ENCODE measurements at places on chromosomes 3 and 15. TPM values are rescaled to one million over a fixed set of nuclear protein-coding genes. Genes with fewer than 3 reads are reported as not detected.

GRCh38 chr3:125083776-125084175 lies 28.0 kb upstream of the HEG1 start:
- no peak for DNase-seq

DNA sequence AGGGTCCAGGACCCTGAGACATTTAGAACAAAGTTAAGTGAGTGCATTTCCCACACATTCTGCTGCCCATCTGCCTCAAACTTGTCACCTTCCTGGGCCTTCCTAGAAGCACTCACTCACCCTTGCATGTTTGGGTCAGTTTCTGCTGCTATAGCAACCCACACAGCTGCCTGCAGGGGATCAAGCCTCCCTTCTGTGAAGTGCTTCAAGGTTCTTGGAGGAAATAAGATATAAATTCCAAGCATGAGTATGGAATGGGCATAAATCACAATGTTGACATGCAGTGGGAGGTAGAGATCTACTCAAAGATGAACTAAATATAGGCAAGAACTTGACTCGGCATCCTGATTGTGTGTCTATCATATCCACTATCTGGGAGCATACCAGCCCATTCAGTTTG lies 140.4 kb downstream of the SLC9A9 start:
- DNase-seq, result no peak

IL17RB gene
- total RNA-seq, result 0.65 TPM

DNA sequence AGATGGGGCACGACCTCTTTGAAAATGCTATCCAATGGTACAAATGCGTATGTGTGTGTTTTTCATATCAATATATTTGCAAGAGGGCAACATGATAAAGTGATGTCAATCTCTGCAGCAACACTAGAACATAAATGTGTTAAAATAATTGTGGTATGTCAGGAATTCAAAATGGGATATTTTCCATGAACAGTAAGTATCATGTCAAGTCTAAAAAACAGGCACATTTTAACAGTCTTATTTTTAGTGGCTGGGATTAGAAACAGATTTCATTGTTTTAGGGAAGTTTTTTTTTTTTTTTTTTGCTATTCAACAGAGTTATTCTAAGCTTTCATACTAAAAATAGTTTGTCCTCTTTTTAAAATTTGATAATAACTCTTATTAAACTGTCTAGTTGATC lies 209.8 kb downstream of the GAP43 start:
- no peak for DNase-seq

DNA sequence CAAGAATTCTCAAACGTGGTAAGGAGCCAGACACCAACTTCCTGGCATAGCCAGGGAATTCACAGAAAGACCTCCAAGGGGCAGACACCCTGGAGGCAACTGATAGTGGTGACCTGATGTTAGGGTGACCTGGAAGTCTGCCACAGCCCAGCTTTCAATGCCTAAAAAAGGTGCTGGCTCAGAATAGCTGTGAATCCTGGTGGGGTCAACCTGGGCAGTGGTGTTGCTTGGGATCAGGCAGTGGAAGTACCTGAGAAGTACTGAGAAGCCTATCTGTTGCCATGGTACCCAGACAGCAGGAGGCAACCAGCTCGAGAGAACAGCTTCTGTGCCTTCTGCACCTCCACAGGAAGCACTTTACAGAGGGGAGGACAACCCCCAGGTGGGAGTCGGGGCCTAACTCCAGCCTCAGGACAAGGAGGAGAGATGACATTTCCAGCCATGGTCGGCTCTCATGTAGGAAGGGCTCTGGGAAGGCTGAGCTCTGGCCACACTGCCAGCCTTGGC lies 55.4 kb upstream of the LARS2 start:
- DNase-seq, result no peak

DNA sequence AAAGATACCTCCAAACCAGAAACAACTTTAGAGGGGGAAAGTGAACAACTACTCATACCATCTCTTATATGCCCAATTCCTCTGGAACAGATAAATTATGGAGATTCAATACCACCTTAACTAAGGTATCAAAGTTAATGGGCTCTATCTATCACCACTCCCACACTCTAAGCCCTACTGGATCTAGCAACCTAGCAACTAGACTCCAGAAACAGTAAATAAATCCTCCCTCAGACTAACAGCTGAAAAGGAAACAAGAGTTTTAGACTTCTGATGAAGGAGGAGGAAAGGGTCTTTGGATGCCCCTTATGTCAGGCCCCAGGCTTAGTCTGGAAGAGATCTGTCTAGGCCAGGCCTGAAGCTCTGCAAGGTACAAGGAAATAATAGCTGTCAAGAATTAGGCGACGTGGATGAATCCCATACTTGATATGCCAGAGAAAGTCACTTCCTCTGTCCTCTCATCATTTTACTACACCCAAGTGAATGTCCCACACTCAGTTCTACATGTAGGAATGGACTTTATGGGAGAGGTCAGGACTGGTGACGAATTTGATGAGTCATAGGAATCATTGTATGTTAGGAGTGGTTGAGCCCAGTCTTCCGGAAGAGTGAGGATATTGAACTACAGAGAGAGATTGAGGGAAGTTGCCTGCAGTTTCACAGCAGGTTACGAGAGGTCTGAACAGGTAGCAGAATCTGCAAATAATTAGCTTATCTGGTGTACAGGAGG lies 113.8 kb downstream of the AKAP13 start:
- DNase-seq, result no peak

SLC28A1 gene
- total RNA-seq, result not detected

PLA2G4F gene
- 47.8 TPM for total RNA-seq

CYP1A1 gene
- not detected for total RNA-seq

DNA sequence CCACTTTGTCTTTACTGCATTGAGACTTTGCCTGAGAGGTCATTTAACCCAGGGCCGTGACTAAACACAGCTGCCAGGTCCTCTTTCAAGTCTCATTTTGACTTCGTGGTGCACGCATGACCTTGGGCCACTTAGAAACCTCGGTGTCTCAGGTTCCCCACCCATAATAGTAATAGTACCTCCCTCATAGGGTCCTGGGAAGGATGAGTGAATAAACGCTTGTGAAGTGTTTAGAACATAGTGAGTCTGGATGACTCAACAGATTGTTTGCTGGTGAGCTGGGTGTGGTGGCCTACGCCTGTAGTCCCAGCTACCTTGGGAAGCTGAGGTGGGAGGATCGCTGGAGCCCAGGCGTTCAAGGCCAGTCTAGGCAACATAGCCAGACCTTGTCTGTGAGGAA lies 56.3 kb downstream of the BDH1 start:
- DNase-seq, result no peak

DNA sequence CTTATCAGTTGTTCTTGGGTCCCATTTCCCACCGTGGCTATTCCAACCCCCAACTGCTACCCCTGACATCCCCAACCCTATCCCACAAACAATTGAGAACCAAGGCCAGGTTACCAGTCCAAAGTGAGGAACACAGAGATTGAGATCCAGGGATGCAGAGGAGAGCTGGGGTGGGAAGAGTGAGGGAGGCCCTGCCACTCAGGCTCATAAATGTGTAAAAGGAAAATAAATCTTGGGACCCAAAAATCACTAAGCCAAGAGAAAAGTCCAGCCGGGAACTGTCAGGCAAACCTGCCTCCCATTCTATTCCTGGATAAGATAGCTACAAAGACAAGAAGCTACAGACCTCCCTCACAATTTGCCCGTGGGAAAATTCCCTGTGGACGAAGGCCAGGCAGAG lies 101.1 kb upstream of the DLG1 start:
- DNase-seq, result no peak

DNA sequence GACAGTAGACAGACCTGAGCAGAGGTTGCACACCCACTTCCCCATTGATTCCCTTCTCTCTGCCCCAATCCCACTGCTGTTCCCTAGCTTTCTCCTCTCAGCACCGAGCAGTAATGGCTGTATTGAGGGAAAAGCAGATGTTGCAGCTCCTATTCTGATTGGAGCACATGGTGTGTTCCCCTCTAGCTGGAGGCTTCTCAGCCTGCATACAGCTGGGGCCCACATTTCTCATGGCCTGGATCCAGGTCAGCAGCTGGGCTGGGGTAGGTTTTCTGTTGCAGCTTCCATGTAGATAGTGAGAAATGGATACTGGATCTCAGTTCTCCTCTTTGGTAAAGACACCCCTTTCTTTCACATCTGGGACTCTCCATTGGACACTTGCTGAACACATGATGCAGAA lies 50.1 kb downstream of the RYR3 start:
- no peak for DNase-seq

Data from ureter (tissue), 1 donor.